ENCODE measurements at places on chromosomes 13 and 19.

DNA sequence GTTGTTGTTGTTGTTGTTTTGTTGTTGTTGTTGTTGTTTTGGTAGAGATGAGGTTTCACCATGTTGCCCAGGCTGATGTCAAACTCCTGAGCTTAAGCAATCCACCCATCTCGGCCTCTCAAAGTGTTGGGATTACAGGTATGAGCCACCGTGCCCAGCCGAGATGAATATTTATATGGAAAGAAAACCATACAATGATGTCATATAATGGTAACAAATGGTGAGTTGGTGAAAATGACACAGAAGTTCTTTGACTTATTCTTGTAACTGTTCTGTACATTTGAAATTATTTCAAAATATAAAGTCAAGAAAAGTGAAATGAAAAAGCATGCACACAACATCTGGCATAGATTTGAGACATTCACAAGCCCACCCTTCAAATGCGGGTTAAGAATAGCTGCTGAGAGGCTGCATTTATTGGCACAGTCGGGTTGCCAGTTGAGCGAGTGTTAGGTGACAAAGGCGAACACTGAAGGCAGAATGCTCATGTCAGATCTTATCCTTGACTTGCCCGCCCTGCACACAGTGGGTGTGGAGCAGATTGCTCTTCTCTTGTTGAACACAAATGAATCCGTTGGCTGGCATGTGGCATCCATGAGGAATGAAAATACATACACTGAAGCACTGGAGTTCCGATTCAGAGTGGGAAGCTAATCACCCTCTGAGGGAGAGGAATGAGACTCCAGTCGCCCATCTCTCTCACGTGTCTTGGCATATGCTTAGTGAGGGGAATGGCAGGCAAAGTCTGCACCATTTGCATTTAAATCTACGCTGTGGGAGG lies 15.8 kb upstream of the UBE2S start:
- no peak for DNase-seq

DNA sequence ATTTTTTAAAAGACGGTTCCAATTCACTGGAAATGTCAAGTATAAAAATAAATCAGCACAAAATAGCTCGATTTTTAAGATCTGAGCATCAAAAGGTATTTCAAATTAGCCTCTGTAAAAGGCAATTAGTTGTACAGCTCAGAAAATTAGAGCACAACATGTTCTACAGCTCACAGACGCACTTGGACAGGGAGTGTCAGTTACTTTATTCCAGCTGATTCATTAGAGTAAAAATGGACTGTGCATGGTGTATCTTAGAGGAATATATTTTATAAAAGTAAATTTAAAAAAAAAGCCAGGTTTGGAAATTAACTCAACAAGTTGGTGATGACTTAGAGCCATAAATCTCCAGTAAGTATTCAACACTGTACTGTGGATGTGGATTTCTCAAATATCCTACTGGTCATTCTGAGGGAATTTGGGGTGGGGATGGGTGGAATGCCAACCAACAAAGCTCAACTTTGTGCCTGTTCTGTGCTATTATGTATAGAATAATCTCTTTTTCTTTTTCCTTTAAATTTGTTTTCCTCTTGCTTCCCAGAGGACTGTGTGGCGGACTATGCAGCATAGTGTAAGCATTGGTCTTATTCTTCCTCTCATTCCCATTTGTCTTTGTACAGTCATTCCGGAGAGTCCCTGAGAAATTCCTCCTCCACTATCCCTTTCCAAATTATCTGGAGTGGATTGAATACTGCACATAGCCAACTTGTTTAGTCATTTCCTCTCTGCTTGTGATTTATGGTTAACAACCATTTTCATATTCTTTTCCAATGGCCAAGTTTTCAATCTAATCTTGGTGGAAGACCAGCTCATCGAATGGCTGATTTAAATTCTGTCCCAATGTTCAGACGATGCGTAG lies 169.3 kb downstream of the DCT start:
- DNase-seq, result no peak

GRCh38 chr13:30998136-30999088 lies 66.0 kb downstream of the TEX26 start:
- DNase-seq, result no peak

- peak; percentile 83 for DNase-seq
Observed at GRCh38 chr19:29671393-29672160, 6.3 kb downstream of the PLEKHF1 start.

GRCh38 chr13:109687559-109688448 lies 98.6 kb downstream of the IRS2 start:
- DNase-seq, result no peak

DNA sequence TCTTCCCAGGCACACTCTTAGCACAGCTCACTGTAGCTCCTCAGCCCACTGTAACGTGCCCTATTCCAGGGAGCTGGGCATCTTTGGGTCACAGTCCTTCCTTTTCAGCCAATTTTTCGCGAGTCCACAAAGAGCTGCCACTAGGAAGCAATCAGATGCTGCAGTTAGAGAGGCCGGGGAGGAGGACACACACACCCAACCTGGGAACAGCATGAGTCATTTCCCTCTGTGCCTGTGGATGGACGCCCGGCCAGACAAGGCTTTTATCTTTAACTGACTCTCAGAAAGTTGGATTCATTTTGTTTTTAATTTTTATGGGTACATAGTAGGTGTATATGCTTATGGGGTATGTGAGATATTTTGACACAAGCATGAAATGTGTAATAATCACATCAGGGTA lies 918.6 kb downstream of the UQCRFS1 start:
- no peak for DNase-seq

DNA sequence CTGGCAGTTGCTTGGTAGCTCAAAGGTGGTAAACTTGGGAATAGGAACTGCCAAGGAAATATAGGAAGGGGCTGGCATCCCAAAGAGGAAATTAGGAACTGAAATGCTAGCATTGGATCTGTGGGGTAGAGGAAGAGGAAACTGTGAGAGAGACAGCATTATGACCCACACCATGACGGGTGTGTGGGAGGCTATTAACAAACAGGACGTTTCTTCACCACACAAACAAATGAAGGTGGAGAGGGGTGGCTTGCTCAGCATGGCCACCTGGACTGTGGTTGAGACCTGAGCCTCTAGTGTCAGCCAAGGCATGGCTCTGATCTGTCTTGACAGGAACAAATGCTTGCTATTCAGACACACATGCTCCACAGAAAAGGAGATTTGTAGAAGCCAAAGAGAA lies 178.2 kb downstream of the B3GLCT start:
- no peak for DNase-seq

- DNase-seq, result peak; percentile 25
Observed at GRCh38 chr13:41312176-41312500, 1.1 kb downstream of the NAA16 start.

- DNase-seq, result no peak
Observed at GRCh38 chr13:100361504-100361903, 227.1 kb downstream of the GGACT start.

DNA sequence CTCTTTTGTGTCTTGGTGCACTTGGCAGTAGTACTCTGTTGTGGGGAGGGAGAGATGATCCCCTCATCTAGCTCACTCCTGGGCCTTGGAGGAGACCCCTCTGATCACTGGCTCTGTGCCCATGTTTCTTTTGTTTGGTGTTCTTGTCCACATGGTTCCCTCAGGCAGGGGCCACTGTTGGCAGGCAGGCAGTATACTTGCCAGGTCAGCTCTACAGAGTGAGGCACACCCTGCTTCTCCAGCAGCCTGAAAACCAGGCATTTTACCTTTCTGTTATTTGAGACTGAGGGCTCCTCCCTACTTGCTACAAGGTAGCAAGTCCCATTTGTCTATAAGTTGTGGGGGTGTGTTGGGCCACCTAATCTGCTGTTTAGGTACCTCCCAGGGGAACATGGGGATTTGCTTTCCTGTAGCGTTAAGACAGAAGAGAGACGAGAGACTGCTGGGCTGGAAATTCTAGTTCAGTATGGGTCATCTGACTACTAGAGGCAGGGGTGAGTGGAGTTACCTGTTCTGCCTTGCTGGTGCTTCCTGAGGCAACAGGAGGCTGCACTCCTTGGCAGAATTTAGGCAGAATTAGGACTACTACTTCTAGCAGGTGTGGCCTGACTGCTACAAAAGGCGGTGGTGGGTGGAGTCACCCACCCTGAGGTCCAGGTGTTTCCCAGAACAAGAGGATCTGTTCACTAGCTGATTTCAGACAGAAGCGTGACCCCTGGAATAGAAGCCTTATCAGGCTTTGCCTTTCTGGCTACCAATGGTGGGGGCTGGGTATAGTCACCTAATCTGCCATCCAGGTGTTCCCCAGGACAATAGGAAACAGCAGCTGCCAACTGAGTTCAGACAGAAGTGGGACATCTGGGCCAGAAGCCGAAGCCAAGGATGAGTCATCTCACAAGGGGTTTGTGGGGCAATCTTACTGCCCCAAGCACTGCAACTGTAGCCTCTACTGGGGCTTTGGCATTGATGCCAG lies 843.0 kb upstream of the ATXN8OS start:
- DNase-seq, result no peak

GRCh38 chr13:40406405-40407120 lies 259.9 kb downstream of the FOXO1 start:
- DNase-seq, result no peak

- DNase-seq, result no peak
Observed at GRCh38 chr19:5078182-5078581, 109.3 kb downstream of the KDM4B start.

DNA sequence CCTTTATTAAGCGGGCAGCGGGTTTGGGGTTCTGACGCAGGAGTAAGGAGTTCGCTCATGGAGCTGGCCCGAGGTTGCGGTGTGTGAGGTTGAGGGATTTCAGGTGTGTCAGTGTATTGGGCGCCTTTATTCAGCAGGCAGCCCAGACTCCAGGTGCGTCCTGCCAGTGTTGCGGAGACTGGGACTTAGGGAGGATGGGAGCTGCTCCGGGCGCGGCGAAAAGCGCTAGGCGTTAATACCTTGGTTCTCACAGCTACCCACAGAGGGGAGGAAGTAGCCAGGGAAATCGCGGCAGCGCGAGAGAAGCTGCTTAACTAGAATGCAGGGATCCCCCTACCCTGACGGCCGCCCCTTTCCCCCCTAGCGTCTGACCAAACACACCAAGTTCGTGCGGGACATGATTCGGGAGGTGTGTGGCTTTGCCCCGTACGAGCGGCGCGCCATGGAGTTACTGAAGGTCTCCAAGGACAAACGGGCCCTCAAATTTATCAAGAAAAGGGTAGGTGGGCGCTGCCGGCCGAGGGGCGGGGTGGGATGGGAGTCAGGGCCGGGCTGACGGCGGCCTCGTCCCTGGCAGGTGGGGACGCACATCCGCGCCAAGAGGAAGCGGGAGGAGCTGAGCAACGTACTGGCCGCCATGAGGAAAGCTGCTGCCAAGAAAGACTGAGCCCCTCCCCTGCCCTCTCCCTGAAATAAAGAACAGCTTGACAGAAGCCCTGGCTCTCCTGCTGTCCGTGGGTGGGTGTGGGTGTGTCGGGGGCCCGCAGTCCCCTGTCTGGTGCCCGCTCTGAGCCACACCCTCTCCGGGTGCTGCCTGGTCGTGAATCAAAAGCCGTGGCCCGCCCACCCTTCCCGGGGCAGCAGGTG lies 1.1 kb downstream of the RPL36 start:
- peak; percentile 80 for DNase-seq

- DNase-seq, result no peak
Observed at GRCh38 chr13:111636804-111637203, 316.4 kb downstream of the TEX29 start.

GRCh38 chr13:106369858-106370257 lies 165.6 kb downstream of the EFNB2 start:
- no peak for DNase-seq

- no peak for DNase-seq
Observed at GRCh38 chr19:1429750-1430149, 8.4 kb upstream of the RPS15 start.

DNA sequence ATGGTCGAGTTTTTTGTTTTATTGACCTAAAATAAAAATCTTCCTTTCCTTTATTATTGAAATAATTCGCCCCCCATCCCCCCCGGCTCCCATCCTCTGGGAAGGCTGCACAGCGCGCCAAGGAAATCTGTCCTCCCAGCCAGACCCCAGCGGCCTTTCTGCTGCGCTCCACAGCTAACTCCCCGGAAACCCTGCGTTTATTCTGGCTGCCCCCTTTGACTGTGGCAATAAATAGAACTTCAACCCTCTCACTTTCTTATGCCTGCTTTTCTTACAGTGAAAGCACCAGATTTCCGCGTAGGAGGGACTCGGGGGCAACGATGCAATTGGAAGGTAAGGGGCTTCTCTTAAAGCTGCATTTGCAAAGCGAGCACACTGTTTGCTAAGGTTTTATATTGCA lies 9.7 kb upstream of the C19orf12 start:
- DNase-seq, result no peak

DNA sequence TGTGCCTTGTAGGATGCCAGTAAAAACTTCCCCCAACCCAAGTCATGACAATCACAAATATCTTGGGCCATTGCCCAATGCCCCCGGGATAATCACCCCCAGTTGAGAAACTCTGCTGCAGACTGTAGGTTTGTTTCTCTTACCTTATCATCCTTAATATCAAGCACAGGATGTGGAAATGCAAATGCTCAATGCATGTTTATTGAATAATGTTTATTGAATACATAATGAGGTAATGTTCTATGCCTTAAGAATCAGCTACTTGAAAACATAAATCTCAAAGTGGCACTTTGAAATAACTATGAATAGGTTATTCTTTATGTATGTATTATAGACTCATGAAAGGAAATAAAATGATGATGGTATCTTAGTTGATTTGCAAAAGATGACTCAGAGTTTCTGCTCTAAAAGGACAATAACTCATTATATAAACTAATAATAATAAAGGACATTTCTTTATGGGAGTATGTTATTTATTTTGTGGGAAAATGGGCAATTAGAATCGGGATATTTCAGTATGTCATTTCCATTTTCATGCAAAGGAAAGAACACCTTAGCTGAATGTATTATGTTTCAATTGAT lies 414.2 kb downstream of the EFNB2 start:
- no peak for DNase-seq

DNA sequence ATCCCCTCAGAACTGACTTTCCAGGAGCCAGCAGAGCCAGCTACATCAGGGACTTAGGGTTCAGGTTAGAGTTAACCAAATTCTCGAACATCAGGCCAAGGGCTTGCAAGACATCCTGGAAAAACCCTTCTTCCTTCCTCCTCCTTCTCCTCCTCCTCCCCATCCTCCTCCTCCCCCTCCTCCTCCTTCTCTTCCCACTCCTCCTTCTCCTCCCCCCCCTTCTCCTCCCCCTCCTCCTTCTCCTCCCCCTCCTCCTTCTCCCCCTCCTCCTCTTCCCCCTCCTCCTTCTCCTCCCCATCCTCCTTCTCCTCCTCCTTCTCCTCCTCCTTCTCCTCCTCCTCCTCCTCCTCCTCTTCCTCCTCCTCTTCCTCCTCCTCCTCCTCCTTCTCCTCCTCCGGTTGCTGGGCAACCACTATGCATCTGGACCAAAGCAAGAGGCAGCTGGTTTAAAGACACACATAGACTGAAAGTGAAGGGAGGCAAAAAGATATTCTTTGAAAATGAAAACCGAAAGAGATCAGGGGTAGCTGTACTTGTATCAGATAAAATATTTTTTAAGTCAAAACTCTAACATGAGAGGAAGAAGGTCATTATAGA lies 5.9 kb upstream of the CCL25 start:
- DNase-seq, result no peak
